ENCODE measurements at places on chromosomes 13 and 19. TPM values are rescaled to one million over a fixed set of nuclear protein-coding genes. Genes with fewer than 3 reads are reported as not detected.

GRCh38 chr19:49624967-49625910, 14.7 kb downstream of the RRAS start:
- no peak for DNase-seq

GRCh38 chr13:110236831-110237261, 70.1 kb downstream of the COL4A1 start:
- DNase-seq: no peak

- no peak for DNase-seq
Measured at GRCh38 chr13:106376401-106377112, 158.9 kb downstream of the EFNB2 start.

- peak; percentile 92 for DNase-seq
Measured at GRCh38 chr13:57629821-57630235, 1.7 kb upstream of the PCDH17 start.

GRCh38 chr13:45702088-45702487, at the start of gene CBY2:
CBY2 (plus strand) TSS chr13:45702320; CDS start chr13:45702391, 71 bp downstream.
- no peak for DNase-seq

DNA sequence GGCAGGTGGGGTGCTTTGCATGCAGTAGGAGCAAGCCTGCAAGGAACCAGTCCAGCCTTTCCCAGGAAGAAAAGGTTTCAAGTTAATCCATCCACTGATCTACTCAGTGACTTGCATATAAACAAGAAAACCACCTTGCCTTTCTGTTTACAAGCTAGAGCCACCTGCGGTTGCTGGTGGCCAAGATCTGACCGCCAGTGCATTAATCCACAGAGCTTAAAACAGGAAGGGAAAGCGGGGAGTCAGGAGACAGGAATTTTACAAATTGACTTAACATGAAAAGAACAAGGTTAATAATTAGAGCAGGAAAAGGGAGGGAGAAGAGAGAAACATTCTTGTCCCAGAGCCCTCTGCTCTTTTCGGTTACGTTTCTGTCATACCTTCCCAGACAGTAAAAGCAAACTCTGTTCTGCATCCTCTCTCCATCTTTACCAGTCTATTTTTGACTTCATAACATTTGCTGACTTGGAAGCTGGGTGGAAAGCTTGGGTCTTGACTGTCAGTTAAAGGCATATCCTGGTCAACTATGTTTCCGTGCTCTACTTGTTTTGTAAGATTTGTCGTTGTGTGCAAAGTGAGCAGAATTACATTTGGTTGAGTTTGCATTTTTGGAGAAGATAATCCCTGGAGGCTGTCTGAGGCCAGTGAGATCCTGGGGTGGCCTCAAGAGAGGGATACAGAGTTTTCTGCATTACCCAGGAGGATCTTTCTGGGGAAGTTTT, 760.6 kb downstream of the EFNB2 start:
- DNase-seq: peak; percentile 22

DNA sequence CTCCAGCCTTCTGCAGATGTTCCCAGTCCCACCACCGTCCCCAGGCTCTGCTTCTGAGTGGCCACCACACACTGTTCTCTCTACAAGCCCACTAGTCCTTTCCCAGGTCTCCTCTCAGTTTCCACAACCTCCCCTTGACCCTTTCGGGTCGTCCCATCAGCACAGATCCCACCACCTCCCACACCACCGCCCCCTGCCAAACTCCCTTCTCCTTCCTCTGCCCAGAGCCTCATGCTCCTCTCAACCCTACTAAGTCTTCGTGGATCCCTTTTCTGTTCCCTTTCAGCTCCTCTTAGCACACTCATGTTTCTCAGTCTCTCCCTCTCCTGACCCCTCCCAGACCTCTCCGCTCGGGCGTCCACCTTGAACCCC, 1.9 kb downstream of the NAPA start:
- no peak for DNase-seq

GRCh38 chr19:13794398-13794756, 866 bp upstream of the ZSWIM4 start:
- DNase-seq: peak; percentile 66

DNA sequence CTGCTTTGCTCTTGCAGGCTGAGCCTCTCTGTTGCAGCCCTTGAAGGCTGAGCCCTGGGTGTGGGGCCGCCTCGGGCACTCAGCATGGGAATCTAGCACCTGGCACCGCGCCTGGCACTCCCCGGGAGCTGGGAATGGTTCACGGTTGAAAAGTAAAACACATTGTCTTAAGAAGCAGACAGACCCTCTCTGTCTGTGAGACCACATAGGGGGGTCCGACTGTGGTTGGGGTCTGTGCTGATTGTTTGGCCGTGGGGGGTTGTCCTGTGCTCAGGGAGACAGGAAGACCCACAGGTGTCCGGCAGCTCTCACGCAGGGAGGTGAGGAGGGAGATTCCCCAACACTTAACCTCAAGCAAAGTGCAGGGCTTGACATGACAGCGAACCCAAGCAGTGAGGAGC, 64.8 kb downstream of the SOX1 start:
- no peak for DNase-seq

GRCh38 chr19:2731181-2731995, 8.4 kb downstream of the SLC39A3 start:
- no peak for DNase-seq

DNA sequence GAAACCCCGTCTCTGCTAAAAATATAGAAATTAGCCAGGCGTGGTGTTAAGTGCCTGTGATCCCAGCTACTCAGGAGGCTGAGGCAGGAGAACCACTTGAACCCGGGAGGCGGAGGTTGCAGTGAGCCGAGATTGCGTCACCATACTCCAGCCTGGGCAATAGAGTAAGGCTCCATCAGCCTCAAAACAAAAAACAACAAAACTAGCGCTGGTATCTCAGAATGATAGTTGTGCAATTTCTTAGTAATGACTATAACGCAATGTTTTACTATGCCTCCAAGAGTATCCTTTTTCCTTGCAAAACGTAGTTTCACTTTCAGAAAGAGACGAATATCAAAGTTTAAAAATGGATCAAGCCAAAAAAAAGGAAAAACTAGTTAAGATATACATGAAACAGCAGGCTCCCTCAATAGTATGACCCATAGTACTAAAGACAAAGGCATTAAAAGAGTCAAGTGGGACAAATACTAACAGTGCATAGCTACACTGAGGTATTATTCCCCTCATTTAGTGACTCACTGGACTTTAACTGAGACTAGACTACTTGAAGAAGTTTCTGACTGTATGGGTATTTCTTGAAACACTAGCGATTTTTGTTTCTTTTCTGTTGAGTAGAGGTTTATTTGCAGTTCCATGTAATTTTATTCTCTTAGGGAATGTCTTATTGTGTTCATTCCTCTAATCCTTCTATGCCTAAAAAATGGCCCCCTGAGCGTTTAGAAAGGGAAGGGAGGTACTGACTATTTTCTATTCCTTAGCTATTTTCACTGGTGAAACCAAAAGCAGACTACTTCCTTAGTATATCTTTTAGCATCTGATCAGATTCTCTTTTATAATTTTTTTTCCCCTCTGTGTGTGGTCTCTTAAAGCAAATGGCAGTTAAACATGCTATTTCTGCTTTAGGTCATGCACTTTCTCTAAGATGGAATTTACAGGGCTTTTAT, 10.4 kb upstream of the ITM2B start:
- no peak for DNase-seq

GRCh38 chr13:99308471-99309087, 1.4 kb upstream of the GPR183 start:
- DNase-seq: no peak

- no peak for DNase-seq
Measured at GRCh38 chr13:48511621-48512230, 21.2 kb downstream of the RCBTB2 start.

DNA sequence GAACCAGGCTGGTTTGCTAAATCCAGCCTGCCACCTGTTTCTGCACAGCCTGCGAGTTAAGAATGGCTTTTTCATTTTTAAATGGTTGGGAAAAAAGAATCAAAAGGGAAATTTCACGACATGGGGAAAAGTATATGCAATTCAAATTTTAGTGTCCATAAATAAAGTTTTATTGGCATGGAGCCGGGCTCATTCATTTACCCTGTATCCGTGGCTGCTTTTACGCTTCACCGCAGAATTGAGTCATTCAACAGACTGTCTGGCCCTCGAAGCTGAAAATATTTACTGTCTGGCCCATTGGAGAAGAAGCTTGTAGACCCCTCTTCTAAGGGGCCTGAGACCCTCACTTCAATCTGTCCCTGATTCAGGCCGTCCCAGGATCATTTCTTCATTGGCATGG, 26.1 kb downstream of the IER2 start:
- DNase-seq: no peak

DNA sequence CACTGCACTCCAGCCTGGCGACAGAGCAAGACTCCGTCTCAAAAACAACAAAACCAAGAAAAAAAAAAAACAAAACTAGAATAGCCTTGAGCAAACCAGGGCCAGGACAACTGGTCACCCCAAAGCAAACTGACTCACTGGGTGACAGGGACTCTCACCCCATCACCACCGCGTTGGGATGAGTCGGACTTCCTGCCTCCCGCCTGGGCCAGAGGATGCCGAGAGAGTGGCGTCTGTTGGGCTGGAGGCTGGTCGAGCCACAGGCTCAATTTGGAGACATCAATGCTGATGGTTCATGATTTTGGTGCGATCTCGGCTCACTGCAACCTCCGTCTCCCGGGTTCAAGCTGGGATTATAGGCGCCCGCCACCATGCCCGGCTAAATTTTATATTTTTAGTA, 11.6 kb downstream of the TMPRSS9 start:
- no peak for DNase-seq

DNA sequence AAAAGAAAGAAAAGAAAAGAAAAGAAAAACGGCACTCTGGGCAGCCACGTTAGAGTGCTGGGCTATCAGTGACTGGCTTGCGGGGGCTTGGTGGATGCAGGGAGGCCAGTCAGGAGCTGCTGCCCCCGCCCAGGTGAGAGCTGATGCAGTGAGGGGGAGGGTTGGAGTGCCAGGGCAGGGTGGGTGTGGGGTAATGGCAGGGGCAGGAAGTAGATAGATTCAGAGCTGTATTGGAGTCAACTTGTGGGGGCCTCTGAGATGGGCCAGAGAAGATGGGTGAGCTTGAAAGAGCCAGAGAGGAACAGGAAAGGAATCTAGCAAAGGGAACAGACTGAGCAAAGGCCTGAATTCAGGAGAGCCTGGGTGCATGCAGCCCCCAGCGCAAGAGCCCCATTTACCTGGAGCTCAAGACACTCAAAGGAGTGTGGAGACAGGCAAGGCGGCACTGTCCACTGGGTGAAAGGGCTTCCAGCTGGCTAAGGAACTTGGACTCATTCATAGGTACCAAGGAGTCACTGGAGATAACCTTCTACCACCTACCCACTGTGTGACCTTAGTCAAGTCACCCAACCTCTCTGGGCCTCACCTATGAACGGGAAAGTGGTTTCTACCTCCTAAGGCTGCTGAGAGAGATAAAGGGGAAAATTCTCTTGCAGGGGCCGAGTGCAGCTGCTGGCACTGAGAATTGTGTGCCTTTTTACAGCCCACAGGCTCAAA, 20.2 kb downstream of the VSTM2B start:
- no peak for DNase-seq

DNA sequence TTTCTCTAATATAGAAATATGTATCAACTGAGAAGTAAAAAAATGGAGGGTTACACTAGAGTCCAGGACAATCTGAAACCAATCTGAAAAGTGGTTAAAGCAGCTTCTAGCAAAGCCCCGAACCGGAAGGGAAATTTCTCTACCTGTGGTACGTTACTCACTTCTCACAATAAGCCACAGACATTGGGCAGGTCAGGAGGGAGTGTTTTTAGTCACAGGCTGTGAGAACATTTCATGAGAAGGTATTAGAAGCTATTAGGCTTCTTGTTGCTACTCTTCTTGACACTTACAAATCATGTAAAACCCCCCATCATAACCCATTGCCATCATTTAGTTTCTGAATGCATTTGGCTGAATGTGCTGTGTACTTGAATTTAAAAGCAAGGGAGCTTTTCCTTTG, 120.9 kb downstream of the NUFIP1 start:
- no peak for DNase-seq

DNA sequence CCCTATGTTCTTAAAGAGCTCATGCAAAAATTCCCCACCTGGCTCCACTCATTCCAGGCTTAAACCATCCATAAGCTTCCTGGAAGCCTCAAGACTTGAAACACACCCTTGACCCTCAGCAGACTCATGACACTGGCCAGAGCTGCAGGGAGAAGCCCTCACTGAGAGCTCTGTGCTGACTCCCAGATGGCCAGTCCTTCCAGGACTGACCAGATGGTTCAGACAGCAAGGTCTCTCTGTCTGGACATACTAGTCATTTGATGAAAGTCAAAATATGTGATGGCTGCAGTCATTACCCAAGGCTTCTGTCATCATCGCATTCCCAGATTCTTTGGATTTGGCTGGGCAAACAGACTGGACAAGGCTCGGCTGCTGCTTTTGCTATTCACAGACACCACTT, 397.4 kb downstream of the FOXO1 start:
- DNase-seq: no peak

- DNase-seq: no peak
Measured at GRCh38 chr19:8355631-8356402, 8.1 kb upstream of the ANGPTL4 start.

DNA sequence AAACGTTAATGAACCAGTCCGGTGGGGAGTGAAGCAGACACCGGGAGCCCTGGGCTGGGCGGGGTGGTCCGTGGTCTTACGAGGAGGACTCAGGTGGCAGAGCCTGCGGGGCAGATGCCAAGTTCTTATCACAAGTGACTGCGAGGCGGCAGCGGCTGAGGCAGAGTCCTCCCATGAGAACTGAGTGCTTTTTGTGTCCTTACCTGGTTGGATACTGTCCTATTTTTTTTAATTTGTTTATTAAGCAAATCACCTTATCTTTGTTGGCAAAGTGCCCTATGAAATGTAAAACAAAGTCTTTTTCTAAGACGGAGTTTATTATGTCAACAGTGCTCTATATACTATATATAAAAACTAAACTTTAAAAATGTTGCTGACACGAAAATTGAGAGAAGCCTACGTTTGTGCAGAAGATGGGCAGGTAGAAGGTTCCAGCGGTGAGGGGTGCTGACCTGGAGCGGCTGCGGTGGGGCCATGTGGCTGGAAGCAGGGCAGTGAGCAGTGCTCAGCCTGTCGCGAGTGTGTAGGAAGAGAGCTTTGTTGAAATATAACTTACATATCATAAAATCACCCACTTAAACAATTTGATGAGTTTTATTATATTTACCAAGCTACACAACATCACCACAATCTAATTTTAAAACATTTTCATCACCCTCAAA, 82.2 kb downstream of the ATP11A start:
- DNase-seq: no peak

GRCh38 chr19:16778796-16779411, 50.3 kb upstream of the SIN3B start:
- DNase-seq: peak; percentile 35

DNA sequence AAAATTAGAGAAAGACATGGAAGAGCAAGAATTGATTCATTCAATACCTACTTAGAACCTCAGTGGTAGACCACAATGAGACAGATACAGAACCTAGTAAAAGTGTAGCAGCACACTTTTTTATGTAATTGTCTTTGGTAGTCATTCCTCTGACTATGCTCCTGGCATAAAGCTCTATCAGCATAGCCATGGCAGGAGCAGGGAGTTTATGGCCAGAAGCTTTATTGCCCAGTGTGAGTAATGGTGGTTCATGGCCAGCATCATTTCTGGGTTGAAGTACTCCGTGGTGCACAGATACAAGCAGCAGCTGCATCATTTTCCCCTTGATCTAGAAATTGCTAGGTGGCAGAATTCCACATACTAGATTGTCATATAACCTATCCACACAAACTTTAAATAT, 352.6 kb downstream of the TBC1D4 start:
- no peak for DNase-seq

Gene PRTN3
- polyA plus RNA-seq: 2.0 TPM

Gene FAM124A
- 5.4 TPM for polyA plus RNA-seq

Gene FRY
- polyA plus RNA-seq: 51.2 TPM

Gene FUT3
- polyA plus RNA-seq: 0.54 TPM

Gene ARL11
- polyA plus RNA-seq: 0.30 TPM

Gene ADM5
- 2.1 TPM for polyA plus RNA-seq

Gene FBXO17
- 106 TPM for polyA plus RNA-seq

Gene FGF22
- polyA plus RNA-seq: 1.1 TPM

Gene IGFL4
- polyA plus RNA-seq: 1.3 TPM

Gene OR7A5
- not detected for polyA plus RNA-seq

Data from renal pelvis (tissue), 12 donors.